ENCODE measurements at places on chromosomes 13 and 19.

DNA sequence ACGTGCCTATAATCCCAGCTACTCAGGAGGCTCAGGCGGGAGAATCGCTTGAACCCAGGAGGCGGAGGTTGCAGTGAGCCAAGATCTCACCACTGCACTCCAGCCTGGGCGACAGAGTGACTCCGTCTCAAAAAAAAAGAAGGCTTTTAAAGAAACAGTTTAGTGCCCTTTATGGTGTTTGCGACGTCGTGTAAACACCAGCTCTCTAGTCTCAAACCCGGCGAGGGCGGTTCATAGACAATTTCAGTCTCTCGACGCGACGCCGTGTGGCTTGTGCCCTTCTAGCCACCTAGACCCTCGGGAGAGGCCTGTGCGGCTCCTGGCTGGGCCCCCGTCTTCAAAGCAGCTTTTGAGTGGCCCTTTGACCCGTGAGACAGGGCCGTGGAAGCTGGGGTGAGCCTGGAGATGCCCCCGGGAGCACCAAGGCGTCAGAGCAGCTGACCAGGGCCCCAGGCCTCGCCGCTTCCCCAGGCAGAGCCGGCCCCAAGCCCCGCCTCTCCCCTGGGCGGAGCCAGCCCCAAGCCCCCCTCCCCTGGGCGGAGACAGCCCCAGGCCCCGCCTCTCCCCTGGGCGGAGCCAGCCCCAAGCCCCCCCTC is 5.0 kb upstream of the MADCAM1 start:
- no peak for DNase-seq

GRCh38 chr19:50321831-50322230 is 7.3 kb downstream of the KCNC3 start:
- no peak for DNase-seq

DNA sequence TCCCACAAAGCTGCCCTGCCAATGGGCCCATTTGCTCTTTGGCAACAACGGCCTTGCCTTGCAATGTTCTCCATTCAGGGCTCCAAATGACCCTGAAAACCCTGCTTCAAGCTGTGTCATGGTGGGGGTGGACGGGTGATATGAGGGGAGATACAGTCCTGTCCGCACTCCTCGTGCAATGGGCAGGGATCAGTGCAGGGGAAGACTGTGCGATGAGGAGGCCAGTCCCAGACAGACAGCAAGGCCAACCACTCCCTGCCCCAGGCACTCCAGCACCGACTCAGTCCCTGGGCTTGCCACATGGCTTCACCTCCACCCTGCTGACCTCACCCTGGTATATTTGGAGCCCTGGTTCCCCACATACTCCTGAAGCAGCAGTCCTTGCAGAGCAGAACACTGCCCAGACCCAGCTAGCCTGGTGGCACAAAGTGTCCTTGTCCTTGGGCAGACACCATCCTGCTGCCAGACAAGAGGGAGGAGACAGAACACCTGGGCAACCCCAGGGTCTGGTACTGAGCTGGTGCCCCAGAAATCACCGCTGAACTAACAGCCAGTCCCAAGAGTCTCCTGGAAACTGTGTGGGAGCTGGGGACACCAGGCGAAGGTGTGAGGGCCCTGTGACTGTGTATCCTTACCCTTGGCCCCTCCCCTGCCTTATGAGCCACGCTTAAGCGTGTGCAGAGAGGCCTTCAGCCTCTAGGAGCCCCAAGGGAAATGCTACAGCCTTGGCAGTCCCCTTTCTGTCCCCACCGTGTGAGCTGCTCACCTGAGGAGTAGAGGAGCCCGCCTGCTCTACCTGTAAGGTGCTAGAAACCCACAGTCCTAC is 9.1 kb upstream of the SLC35E1 start:
- no peak for DNase-seq

GRCh38 chr13:41004875-41005693 is 14.0 kb downstream of the ELF1 start:
- DNase-seq: peak; percentile 21

GRCh38 chr19:34787059-34787824 is 14.2 kb upstream of the ZNF599 start:
- DNase-seq: peak; percentile 66

GRCh38 chr13:72622546-72622945 is 104.9 kb downstream of the MZT1 start:
- no peak for DNase-seq

- DNase-seq: no peak
These were observed 24.0 kb upstream of the EIF3G start for GRCh38 chr19:10143681-10144080.

DNA sequence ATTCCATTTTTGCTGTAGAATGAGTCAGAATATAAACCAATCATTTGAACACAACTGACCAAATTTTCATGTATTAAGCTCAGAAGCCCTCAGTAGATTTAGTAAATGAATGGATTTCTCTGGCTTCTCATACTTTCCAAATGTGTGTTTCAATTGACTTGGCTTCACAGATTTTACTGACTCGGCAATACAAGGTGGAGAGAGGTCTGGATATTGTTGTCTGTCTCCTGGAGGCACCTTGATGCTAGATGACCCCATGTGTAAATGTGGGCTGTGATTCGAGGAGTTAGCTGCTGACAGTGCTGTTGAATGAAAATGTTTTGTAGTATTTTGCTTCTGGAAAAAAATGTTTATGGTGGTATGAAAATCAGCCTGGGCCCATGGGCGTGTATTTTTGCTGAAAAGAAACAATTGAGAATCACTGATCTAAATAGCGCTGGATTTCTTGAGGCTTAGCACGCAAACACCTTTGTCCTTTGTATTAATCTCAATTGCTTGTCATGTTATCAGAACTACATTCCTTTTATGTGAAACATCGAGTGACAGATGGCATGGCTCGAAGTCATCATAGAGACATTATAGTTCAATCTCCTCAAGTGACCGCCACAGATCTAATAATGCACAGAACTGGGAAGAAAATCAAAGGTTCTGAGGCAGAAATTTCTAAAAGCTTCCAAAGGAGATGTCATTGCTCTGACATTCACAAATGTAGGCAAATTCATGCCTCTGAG is 41.2 kb upstream of the UBAC2 start:
- DNase-seq: no peak

DNA sequence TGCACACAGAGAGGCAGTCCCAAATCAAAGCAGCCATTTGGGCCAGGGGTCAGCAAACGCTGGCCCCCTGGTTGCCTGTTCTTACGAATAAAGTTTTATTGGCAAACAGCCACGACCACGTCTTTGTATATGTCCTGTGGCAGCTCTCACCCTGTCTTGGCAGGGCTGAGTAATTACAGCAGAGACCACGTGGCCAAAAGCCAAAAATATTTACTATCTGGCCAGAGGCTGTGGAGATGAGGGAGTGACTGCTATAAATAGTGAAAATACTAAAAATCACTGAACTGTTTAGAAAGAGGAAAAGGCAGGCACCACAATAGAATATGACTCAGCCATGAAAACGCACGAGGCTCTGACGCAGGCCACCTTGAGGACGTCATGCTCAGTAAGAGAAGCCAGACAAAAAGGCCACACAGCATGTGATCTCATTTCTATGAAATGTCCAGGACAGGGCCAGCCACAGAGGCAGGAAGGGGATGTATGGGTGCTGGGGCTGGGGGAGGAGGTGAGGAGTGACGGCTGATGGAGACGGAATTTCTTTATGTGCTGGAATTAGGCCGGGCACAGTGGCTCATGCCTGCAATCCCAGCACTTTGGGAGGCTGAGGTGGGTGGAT is 29.4 kb downstream of the SMIM24 start:
- peak; percentile 30 for DNase-seq

GRCh38 chr19:31141301-31141700 is 207.9 kb downstream of the TSHZ3 start:
- DNase-seq: no peak

- DNase-seq: no peak
These were observed 150.6 kb downstream of the LHFPL6 start for GRCh38 chr13:39452417-39452816.

- no peak for DNase-seq
These were observed 26.4 kb downstream of the BORA start for GRCh38 chr13:72754111-72754510.

GRCh38 chr13:106517109-106517847 is 18.2 kb downstream of the EFNB2 start:
- DNase-seq: no peak

GRCh38 chr19:55650126-55650557 is 2.1 kb downstream of the CCDC106 start:
- no peak for DNase-seq

GRCh38 chr13:21330126-21330861 is 128.8 kb downstream of the ZDHHC20 start:
- no peak for DNase-seq

GRCh38 chr13:21031594-21032275 is 29.7 kb downstream of the LATS2 start:
- DNase-seq: no peak

DNA sequence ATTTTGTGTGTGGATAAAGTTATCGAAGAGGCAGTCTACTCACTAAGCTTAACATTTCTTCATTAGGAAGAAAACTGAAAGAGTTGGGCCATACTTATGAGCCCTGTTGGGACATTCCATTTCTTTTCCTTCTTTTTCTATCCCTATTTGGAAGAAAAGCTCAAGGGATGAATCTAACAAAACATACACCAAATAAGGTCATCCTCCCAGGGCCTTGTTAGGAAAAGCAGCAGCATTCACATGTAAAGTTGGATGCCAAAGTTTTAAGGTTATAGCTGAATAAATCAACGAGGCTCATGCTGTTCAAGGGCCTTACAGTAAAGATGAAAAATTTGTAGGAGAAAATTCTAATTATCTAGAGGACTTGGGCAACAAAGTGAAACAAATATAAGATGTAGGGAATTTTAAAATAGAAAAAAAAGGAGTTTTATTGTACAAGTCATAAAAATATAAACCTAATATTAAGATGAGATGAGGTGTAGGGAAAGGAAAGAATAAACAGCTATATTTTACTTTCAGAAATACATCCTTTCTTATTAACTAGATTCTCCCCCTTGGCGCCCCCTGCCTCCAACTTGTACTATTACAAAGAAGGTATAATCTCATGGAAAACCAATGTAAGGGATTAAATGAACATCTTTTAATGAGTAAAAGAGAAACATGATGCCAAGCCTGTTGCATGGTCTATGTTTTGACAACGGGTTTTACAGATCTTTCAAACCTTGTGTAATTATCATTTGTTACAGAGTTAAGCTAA is 160.4 kb downstream of the PCDH20 start:
- peak; percentile 3 for DNase-seq

DNA sequence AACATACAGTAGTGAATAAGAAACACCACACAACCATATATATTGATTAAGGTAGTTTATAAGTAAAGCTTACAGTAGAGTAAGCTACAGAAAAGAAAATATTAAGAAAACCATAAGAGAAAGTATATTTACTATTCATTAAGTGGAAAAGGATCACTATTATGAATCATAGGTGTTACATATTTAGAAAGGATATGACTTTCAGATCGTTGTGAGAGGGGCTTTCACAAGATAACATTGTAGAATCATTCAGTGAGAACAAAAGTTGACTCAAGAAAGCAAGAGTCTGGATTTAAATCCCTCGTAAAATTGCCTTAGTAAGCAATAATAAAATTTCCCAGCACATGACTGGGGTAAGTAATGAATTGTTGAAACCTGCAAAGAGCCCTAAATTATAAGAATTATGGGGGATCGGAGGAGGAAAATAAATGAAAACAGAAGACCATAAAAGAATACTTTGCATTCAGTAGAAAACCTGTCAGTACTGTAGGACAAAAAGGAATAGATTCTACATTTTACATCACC is 6.0 kb downstream of the UFM1 start:
- DNase-seq: no peak

DNA sequence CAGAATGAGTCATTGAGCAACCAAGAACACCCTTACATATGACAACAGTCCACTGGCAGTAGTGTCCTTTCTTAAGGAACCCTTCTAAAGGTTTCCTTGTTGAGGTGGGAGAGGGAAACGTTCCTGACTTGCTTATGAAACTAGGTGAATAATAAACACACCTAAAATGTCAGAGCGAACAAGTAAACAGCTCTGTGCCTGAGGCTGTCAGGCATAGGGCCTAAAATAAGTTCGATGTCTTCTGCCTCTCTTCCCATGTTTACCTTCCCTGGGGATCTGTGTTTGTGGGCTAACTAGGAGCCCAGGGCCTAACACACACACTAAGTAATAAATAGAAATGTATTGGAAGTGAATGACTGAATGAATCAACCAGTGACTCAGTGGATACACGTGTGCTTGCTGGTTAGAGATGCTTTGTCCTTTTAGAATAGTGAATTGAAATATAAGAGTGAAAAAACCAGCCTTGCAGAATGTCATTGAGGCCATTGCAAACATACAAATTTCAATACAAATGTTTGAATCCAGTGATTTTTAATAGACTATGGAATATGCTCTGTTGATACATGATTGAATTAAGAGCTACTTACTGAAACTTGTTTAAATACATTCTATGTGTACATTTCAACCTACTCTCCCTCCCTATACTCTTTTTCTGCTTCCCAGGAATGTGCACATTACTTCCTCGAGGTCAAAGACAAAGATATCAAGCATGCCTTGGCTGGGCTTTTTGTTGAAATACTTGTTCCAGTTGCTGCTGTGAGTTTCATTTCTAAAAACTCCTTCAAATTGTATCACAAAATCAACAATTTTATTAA is 102.9 kb downstream of the FRY start:
- DNase-seq: no peak

- peak; percentile 55 for DNase-seq
These were observed 12.5 kb downstream of the FEM1A start for GRCh38 chr19:4803736-4804695.

GRCh38 chr13:43267916-43268315 is 244.5 kb downstream of the DNAJC15 start:
- no peak for DNase-seq

GRCh38 chr19:49850221-49850486 is 805 bp upstream of the PTOV1 start:
- no peak for DNase-seq

DNA sequence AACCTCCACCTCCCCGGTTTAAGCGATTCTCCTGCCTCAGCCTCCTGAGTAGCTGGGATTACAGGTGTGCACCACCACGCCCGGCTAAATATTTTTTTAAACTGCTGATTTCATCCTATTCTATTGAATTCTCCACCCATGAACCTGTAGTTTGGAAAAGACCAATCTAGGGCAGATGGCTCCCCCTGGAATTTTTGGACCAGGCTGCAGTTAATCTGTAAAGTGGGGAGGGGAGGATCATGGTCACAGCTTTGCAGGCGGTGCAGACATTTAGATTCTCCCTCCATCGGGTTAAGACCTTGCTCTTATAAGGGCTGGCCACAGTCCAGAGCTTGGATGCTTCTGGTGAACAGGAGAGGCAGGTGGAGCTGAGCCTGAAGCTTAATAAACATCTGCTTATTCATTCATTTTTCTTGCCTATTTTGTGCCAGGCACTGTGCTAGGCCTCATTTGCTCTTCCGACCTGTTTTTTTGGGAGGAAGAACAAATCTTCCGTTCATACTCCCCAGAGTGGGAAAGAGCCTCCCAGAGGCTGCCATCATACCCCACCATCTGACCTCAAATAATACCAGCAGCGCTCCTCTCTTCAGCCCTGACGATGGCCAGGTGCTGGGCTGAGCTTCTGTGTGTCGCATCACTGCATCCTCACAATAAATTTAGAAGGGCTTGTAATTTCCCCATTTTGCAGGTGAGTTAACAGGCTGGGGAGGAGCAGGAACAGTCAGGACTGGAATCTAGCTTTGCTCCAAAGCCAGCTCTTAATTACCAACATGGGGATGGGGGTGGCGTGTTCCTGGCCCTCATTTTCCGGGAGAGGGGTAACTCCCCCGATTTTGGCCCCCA is 902 bp upstream of the CCDC106 start:
- DNase-seq: peak; percentile 79
